ENCODE measurements at places on chromosomes 12 and 14.

- no peak for DNase-seq
Observed at GRCh38 chr12:95259368-95259767, 41.8 kb downstream of the VEZT start.

- DNase-seq: peak; percentile 53
Observed at GRCh38 chr14:103905842-103906456, 22.3 kb upstream of the TDRD9 start.

DNA sequence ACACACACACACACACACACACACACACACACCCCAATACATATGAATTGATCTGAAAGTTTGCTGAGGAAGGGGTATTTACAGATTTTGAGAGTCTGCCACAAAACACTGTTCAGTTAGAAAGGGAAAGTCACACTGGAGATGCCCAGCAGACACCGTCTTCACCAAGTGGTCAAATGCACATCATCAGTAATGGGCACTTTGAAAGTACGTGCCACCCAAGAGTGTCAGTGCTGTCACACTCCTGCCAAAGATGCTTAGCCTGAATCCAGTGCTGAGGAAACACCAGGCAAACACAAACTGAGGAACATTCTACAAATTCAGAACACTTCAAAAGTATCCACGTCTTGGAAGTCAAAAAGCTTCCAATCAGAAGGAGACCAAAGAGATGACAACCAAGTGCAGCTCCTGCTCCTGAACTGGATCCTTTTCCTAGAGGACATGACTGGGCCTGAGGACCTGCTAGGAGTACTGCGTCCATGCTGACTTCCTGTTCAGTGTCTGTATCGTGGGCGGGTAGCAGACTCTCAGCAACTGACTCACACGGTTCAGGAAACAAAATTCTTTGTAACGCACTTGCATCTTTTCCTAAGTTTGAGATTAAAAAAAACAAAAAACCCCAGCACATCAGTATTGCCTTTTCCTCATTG, 18.6 kb downstream of the PSMC1 start:
- DNase-seq: no peak

GRCh38 chr14:104534036-104534435, 45.5 kb upstream of the C14orf180 start:
- DNase-seq: no peak
